ENCODE measurements at places on chromosomes 12 and 14. TPM values are rescaled to one million over a fixed set of nuclear protein-coding genes. Genes with fewer than 3 reads are reported as not detected.

The KERA gene
- not detected for total RNA-seq

The RILPL2 gene
- 2.0 TPM for total RNA-seq

The OTUB2 gene
- total RNA-seq = 2.3 TPM

The INHBC gene
- total RNA-seq = not detected

The KRT77 gene
- not detected for total RNA-seq

The ALG10B gene
- total RNA-seq = 6.3 TPM

The ZC2HC1C gene
- 4.1 TPM for total RNA-seq

The SRP54 gene
- 23.3 TPM for total RNA-seq

The IFI27 gene
- 816 TPM for total RNA-seq

The TMTC1 gene
- total RNA-seq = 0.38 TPM

The CLEC4C gene
- total RNA-seq = not detected

The PRR4 gene
- total RNA-seq = 0.28 TPM

The GZMB gene
- total RNA-seq = not detected

The E2F7 gene
- 10.5 TPM for total RNA-seq

The CIDEB gene
- 0.31 TPM for total RNA-seq

The DDN gene
- 0.66 TPM for total RNA-seq

The BTBD6 gene
- 72.3 TPM for total RNA-seq

The TCL1B gene
- total RNA-seq = not detected

The PARP11 gene
- 0.60 TPM for total RNA-seq

The KRT74 gene
- total RNA-seq = not detected

The ATP5F1B gene
- 397 TPM for total RNA-seq

The KRT78 gene
- total RNA-seq = not detected

The SMOC1 gene
- total RNA-seq = not detected

The GCN1 gene
- total RNA-seq = 227 TPM

The FANCM gene
- total RNA-seq = 4.5 TPM

The AMN gene
- 2.5 TPM for total RNA-seq

The KRT73 gene
- not detected for total RNA-seq

The TMEM260 gene
- total RNA-seq = 19.0 TPM

The ARHGEF25 gene
- total RNA-seq = not detected

The MMP19 gene
- not detected for total RNA-seq

The ULK1 gene
- total RNA-seq = 4.9 TPM

The BDKRB2 gene
- 0.05 TPM for total RNA-seq

The NUMB gene
- 19.9 TPM for total RNA-seq

The JPH4 gene
- not detected for total RNA-seq

The AKAP6 gene
- 0.50 TPM for total RNA-seq

The GARIN6 gene
- total RNA-seq = not detected

The CFAP251 gene
- 0.92 TPM for total RNA-seq

All from HT-29 (cell line).